ENCODE measurements at places on chromosomes 7 and 10.

- no peak for DNase-seq
These were observed 14.1 kb downstream of the AKR1E2 start for GRCh38 chr10:4840151-4840550.

DNA sequence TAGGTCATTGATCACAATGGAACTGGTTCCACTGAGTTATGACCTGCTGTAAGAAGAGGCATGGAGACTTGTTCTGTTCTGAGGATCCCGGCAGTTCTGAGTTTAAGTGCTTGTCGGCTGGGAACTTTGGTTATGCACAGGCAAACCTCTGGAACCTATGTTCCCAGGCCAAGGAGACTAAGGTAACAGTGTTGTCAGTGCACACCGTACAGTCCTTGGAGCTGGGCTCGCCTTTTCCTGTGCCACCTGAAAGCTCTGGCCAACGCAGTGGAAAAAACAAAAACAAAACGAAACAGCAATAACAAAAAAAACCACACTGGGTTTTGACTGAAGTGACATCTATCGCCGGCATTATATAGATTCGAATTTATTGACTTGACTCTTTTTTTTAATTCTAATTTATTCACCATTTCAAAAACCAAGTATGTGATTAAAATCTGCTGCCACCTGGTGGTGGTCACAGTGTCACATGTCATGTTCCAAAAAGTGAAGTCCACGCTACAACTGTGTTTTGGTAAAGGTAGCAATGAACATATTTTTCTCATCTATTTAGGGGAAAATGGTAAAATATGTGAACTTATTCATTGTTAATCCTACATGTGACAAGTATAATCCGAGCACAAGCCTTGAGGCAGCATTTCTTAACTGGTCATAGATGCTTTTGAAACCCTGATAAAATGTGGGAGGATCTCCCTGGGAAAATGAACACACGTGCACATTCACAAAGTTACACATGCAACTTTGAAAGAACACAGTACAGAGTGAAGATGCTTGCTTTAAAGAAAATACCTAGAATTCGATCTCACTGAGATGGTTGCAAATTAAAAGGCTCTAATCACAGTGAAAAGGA is 113.8 kb upstream of the PPP2R2D start:
- DNase-seq = no peak

DNA sequence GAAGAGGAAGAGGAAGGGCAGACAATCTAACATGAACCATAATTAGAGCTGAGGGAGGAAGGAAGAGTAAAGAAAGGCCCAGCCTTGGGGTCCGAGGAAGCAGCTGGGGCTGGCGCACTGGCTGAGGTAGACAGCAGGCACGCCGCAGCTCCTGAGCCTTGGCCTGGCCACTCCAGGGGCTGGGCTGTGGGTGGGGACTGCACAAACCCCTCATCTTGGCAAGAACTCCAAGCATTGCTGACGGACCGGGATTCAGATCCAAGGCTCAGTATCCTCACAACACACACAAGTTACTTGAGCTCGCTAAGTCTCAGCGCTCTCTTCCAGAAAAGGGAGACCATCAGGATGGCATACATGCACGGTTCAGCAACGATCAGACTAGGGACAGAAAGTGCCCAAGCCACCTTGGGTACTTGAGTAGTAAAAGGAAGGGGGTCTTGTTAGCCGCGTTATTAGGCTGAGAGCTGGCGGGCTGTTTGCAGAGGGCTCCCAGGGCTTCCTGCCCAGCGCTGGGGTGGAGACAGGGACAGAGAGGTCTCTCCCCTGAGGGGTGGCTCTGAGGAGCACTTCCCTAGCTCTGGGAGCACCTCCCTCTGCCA is 4.5 kb downstream of the TNS3 start:
- no peak for DNase-seq

GRCh38 chr7:101733713-101734475 is 83.5 kb upstream of the CUX1 start:
- DNase-seq = no peak

GRCh38 chr10:128859738-128860386 is 607.2 kb upstream of the MGMT start:
- DNase-seq = no peak

DNA sequence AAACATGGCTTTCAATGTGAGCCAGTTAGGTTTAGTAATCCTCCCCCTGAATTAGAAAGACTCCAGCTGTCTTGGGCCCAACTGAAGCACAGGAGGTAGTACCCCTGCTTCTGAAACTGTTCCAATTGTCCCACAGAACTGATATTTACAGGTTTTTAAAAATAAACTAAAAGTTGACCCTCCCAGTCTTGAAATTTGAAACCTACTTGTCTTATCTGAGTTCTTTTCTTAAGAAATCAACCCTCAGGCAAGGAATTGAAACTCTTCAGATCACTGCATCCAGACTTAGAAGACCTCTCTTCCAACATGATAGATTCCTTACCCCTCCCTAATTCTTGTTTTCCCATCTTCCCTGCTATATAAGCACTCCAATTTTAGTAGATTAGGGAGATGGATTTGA is 13.3 kb upstream of the ARHGAP21 start:
- no peak for DNase-seq

- DNase-seq = no peak
These were observed 20.9 kb upstream of the FAM20C start for GRCh38 chr7:171364-171904.

DNA sequence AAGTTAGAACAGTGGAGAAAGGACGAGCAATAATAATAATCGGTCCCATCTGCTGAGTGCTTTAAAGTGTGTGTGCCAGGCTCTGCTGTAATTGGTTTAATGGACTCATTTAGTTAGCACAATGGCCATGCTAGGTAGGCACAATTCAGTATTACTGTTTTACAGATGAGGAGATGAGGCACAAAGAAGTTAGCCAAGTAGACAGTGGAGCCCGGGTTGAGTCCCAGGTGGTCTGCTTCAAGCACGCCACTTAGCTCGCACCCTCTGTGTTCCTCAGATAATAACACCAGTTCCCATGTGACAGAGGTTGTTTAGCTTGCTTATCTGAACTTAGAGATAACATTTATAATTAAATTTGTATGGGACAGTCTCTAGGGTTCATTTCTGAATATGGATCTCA is 101.6 kb upstream of the GJD4 start:
- DNase-seq = no peak

- no peak for DNase-seq
These were observed 562.9 kb upstream of the TPK1 start for GRCh38 chr7:145398758-145399157.
